Fibroblast of villous mesenchyme (primary cell): ENCODE measurements at places on chromosomes 12 and 14. TPM values are rescaled to one million over a fixed set of nuclear protein-coding genes. Genes with fewer than 3 reads are reported as not detected.

The LMNTD1 gene
- not detected in 2 replicates for total RNA-seq

DNA sequence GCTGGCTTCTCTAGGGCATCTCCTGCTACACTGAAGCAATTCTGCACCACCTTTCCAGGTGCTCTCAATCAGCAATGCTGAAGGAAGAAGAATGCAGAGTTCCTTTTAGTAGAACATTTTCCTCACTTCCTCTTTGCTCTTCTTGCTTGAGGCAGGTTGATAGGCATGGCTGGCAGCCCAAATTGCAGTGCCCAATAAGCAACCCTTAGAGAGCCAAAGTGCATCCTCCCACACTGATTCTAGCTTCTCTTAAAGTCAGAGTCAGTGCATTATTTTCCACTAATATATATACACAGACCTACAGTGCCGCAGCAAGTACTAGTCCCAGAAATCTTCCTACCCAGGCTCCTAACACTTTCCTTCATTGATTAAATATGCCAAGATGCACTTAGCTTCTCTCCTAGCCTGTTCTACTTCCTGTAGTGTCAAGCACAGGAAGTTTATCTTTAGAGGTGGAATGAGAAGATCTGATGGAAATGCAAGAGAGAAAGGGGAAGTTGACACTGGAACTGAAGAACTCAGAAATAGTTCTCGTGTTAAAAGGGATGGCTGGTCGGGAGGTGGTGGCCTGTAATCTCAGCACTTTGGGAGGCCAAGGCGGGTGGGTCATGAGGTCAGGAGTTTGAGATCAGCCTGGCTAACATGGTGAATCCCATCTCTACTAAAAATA, 132.7 kb downstream of the SSPN start:
- DNase-seq, result no peak

DNA sequence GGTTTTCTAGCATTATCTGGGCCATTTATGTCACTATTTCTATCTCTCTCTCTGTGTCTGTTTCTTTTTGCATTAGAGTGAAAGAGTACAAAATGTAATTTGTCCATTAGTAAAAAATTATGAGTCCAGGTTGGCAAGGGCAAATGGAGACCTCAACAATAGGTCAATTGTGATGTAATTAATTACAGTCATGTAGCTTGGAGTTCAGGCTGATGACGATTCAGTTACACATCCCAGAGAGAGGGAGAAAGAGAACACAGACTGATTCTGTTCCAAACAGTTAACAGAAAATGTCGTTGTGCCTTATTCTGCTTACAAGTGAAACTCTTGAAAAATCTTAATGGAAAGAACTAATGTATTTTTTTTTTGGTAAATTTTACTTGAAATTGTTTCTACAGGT, 83.3 kb downstream of the ATXN7L3B start:
- no peak for DNase-seq

DNA sequence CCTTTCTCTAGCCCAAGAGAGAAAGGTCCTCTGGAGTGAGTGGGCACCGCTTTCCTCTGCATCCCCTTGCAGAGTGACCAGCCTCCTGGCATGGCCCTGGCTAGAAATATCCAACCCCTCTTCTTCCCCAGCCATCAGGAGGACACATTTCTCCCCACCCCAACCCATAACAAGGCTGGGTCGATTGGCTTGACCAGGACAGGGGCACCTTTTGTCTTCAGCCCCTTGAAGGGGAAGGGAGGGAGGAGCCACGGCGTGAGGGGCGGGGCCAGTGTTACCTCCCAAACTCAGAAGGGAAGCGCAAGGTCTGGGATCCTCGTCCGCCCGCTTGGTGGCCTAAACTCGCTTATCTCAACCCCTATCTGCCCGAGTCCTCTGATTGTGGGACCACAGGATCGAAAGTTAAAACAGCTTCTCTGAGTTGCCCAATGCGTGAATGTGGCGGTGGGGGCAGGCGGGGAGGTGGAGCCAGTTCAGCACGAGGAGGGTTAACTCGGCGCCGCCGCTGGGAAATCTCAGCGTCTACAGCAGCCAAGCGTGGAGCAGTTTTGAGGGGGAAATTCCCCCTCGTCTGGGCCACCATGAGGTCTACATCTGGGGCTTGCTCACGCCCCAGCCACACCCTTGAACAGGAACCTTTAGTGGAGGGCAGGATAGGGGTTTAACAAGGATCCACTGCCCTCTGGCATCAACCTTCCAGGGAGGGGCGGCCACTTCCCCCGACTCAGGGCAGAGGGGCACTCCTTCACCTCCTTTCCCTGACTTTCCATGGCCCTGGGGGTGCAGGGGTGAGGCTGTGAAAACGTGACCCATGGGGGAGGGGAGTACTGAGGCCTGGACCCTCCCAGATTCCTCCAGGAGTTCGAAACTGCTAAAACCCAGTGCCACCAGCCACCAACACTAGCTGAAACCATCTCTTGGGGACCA, 795 bp downstream of the STAT6 start:
- peak; percentile 74 for DNase-seq
